Stimulated activated effector memory CD8-positive, alpha-beta T cell treated with anti-CD3 and anti-CD28 coated beads, Interleukin-12 subunit alpha, Interleukin-12 subunit beta, amount 100 ng/mL, for 72 hours (primary cell): ENCODE measurements at places on chromosomes 11 and 22.

DNA sequence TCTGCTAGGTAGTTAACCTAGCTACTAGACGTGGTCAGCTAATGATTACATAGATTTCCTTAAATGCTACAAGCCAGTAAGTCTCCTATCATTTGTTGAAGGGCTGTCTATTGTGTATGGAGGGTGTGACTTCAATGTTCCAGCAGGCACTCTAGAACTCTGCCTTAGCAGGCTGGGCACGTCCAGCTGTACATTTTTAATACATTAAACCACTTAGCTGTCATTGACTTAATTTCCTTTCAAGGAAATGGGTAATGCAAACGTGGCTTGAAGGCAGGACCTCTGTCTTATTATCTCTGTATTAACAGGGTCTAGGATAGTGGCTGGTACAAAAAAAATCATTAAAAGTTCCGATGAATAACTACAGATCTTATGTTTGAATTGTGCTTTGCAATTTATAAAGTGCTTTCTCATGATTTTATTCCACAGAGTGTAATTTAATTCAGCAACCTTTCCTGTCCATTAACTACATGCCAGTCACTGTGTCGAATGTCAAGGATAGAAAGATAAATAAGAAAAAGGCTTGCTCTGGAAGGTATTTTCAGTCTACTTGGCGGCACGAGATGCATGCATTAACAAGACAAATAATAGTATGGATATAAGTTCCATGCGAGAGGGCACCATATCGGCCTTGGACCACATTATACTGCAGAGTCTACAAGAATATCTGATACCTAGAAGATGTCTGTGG, 60.3 kb downstream of the APOL3 start:
- DNase-seq: no peak

DNA sequence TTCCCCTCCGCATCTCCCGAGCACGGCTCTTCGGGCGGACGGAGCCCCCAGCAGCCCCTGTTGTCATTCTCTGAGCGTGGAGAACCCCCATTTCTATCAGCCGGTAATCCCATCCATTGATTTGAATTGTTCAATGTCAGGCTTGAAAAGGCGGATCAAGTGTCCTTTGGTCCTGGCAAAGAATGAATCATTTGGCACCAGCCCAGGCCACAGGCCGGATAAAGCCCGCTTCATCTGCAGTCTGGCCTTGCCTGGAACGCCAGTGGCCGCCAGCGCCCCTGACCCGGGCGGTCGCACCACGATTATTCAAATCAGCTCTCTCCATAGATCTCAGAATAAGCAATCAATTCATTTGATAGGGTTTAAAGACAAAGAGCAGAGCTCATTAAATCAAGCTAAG, 188.9 kb downstream of the BRD1 start:
- DNase-seq: no peak

DNA sequence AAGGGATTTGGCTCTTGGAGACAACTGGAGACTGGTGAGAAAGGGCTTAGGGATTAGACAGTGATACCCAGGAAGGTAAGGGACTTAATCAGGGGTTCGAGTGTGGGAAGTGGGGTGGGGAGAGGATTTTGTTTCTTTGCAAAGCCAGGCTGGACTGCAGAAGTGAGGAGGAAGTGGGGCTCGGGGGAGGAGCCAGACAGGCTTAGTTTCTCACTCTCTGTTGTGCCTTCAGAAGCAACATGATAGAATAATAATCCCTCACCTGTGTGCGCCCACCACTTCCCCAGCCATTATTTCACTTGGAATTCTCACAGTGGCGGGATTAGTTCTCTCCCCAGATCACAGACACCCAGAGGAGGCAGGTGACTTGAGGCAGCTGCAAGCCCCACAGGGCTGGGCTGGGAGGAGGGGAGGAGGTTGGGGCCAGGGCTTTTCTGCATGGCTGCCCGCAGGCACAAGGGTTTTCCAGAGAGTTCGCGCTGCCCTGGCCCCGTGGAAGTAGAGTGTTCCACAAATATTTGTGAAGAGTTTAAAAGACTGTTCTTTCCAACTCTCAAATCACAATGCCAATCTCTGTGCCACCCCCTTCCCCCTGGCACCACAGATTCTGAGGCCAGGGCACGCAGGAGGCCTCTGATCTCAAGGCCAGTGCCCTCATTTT, 4.0 kb upstream of the SEC14L2 start:
- no peak for DNase-seq

- peak; percentile 78 for DNase-seq
These were observed 123.6 kb downstream of the ABTB2 start for GRCh38 chr11:34234086-34234740.

DNA sequence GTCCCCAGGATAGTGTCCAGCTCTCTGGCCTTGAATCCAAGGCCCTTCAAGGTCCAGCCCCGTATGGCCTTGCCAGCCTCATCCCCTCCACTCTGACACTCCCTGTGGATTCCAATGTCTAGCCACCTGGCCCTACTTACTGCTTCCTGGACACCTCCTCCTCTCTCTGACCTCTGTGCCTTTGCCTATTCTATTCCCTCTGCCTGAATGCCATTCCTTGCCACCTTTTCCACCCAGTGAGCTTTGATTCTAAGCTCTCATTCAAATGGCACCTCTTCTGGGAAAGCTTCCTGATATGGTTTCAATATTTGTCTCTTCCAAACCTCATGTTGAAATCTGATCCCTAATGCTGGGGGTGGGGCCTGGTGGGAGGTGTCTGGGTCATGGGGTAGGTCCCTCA, 31.9 kb upstream of the TTLL12 start:
- no peak for DNase-seq

DNA sequence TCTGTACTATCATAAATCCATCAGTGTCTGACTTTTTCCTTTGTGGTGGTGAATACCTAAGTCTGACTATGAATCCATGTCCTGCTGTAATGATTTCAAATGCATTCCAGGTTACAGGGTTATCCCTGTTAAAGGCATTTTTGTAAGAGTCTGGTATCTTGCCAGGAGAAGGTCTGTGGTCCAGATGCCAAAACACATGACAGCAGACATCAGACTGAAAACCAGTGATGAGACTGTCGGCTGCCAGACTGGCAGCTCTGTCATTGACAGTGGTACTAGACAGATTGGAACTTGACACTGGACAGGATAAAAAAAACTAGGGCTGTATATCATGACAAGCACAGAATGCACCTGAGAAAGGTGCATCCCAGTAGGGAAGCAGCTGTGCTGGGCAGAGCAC, 301.8 kb upstream of the FAT3 start:
- DNase-seq: no peak
